CD4-positive, alpha-beta memory T cell (primary cell): ENCODE measurements at places on chromosomes 5 and 9.

- no peak for DNase-seq
Measured at GRCh38 chr5:157535042-157535865, 40.3 kb downstream of the ADAM19 start.

DNA sequence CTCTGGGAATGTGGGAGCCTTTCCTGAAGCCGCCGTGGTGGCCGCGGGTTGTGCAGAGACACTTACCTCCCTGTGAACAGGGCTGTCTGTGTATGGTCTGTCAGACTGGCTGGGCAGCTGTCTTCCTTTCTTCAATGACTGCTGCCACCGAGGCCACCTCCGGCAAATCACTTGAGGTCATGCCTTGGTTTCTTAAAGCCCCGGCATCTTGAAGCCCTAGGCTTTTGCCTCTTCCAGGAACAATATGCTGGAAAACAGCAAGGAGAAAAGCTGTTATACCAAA lies 79.5 kb upstream of the ZSWIM6 start:
- DNase-seq = no peak

GRCh38 chr9:134287591-134288491 lies 38.4 kb upstream of the RXRA start:
- no peak for DNase-seq

- no peak for DNase-seq
Measured at GRCh38 chr5:87210076-87210475, 57.6 kb upstream of the RASA1 start.

GRCh38 chr9:6667633-6668280 lies 22.2 kb upstream of the GLDC start:
- DNase-seq = no peak

GRCh38 chr9:100459963-100460362 lies 13.0 kb upstream of the TMEFF1 start:
- no peak for DNase-seq

DNA sequence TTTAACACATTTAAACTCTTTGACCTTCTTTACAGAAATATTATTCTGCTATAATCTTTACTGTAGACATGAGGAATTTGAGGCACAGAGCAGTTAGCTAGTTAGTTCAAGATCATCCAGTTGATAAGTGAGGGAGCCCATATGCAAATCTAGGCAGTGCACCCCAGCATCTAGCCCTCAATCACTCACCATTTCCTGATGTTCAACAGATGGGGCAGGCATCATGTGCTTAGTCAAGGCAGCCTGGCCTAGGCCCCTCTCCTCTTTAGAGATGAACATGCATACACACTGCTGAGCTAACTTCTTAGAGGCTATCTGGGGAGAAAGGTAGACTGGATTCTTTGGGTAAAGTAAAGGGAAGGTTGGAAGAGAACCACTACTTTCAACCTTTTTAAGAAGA lies 206.8 kb upstream of the SLC24A2 start:
- no peak for DNase-seq

DNA sequence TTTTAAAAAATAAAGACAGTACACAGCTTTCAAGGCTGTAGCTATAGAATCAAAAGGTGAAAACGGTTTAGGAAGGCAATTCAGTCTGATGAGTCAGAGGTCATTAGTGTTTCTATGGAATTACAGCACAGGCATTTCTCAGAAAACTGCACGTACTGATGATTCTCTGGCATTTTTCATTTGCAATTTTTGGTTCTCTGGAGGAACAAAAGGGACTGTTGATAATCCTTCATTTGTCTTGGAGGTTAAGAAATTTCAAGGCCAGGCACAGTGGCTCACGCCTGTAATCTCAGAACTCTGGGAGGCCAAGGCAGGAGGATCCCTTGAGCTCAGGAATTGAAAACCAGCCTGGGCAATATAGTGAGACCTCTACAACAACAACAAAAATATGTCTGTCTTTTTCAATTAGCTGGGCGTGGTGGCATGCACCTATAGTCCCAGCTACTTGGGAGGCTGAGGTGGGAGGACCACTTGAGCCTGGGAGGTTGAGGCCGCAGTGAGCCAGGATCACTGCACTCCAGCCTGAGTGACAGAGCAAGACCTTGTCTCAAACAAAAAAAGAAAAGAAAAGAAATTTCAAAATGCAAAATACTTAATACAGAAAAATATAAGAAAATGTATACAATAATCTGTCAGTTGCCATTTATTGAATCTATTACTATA lies 27.3 kb downstream of the NR6A1 start:
- DNase-seq = no peak

GRCh38 chr5:166329149-166329800 lies 1962.2 kb upstream of the WWC1 start:
- no peak for DNase-seq

GRCh38 chr5:96995419-96995818 lies 59.5 kb downstream of the LNPEP start:
- DNase-seq = no peak

- no peak for DNase-seq
Measured at GRCh38 chr9:8613346-8613825, 813.8 kb upstream of the DMAC1 start.

GRCh38 chr5:167489202-167489601 lies 802.2 kb upstream of the WWC1 start:
- DNase-seq = no peak

DNA sequence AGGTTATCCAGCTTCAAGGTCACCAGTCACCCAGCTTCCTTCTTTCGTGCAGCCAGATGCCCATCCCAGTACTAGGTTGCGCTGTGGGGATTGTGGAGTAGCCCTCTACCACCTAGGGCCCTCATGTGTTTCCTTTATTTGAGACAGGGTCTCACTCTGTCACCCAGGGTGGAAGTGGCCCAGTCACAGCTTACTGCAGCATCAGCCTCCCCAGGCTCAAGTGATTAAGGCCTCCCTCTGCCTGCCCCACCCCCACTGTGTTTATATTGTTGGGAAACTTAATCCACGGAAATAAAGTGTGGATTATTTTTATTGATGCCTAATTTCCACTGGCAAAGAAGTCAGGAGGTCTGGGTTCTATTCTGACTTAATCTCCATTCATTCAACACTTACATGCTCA lies 4.3 kb downstream of the IL17B start:
- DNase-seq = no peak

- no peak for DNase-seq
Measured at GRCh38 chr5:172407241-172407691, 47.1 kb downstream of the SH3PXD2B start.

DNA sequence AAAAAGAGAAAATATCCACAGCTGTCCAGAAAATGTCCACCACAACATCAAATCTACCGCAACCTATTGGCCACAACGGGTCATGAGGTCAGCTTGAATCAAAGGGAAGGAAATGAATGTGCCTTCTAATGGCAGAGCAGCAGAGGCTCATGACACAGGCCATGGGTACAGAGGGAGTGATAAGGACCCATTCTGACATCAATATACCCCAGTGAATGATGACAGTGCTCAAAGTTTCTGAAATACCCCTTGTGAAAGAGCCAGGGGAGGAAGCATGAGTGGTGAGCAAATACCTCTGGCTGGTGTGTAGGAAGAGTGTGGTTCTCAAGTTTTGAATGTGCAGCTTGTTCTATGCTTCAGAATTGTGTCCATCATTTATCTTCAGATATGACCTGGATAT lies 348.2 kb downstream of the IRX1 start:
- DNase-seq = no peak

DNA sequence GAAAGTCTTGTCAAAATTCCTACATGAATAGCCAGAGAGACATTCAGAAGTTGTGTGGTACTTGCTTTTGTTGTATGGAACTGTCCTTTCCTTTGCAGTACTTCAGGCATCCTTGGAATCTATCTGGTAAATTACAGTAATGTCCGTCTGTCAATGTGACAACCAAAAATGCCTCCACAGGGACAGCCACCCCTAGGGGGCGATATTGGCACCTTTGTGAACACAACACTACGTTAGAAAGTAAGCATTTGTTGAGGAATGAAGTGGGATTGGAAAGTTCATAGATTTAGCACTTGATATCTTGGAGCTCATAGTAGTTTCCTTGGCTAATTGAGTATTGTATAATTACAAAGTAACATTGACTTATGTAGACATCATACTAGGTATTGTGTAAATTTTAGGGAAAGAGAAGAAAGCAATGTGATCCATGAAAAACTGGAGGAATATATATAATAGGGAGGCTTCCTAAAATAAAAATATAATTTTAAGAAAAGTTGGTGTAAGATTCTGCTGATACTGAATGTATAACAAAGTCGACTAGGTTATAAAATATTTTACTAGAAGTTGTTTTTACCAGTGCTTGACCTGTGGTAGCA lies 32.7 kb downstream of the TMEFF1 start:
- no peak for DNase-seq

DNA sequence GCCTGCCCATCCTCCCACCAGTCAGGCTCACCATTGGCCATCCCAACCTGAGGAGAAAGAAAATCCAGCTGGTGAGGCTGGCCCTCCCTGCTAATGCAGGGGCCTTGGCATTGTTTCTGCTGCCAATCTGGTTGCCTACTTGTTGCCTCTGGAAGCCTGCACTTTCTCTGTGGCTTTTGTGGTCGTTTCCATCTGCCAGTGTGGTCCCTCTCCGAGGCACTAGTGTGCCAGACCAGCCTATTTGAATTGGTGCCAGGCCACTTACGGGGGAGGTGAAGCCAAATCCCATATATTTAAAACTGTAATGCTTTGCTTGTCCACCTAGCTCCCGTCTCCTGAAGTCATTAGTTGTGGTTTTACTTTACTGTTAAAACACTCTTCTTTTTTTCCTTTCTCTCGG lies 213.4 kb upstream of the ADAMTSL1 start:
- DNase-seq = no peak

DNA sequence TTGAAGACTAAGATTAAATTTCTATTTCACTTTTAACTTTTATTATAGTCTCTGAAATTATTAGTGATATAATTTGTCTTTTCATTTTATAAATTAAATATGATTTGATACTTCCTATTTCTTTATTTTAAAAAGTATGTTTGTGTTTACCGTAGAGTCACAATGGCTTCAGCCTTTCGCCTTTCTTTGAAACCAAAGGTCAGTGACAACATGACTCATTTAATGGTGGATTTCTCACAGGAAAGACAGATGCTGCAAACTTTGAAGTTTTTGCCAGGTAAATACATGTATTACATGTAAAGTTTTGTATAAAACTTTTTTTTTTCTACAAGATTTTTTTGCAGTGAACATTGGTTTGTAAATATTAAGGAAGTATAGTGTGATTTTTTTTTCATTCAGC lies 36.4 kb downstream of the FSD1L start:
- DNase-seq = no peak

- no peak for DNase-seq
Measured at GRCh38 chr5:36756848-36757247, 119.7 kb upstream of the NIPBL start.

GRCh38 chr5:172680921-172681320 lies 39.9 kb downstream of the NEURL1B start:
- no peak for DNase-seq

DNA sequence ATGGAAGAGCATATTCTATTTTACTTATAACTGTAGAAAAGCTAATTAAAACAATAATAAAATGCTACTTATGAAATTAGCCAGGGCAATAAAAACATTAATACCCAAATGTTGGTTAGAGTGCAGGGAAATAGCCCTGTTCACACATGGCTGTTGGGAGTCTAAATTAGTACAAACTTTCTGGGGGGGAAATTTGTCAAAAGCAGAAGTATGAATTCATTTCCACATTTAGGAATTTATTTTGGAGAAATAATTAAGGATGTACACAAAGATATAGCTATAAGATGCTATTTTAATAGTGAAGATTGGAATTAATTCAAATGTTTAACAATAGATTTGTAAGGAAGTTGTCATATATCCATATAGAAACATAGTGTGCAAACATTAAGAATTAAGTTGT lies 190.5 kb downstream of the SEC61B start:
- no peak for DNase-seq

DNA sequence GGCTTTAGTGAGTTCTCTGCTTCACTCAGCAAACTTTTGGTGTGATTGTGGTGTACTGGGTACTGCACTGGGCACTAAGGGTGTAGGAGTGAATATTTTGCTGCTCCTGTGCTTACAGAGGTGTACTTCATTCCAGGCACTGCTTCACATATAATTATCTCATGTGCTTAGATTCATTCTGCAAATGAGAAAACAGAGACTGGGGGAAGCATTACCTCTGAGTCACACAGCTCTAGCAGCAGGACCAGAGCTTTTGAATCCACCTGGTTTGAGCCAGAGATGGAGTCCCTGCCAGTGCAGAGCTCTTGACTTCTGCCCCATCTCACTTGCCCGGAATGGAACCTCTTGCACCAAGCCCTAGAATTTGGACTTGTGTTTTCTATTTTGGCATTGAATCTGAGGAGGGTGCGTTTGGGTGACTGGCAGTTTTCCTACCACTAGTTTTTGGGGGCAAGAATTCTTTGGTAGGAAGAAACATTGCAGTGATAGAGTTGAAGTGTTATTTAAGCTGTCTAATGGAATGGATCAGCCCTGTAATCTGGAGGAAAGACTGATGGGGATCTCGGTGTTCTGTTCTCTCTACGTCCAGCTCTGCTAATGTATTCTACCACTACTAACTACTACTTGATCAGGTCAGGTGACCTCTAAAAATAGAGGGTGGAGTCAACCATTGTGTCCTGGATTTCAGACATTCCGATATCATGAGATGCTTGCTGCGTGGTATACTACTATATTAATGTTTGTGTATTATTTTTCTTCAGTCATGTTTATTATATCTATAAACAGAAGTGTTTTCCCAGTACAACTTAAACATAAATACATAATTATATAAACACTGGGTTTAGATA lies 2.5 kb downstream of the ARHGAP26 start:
- DNase-seq = no peak

DNA sequence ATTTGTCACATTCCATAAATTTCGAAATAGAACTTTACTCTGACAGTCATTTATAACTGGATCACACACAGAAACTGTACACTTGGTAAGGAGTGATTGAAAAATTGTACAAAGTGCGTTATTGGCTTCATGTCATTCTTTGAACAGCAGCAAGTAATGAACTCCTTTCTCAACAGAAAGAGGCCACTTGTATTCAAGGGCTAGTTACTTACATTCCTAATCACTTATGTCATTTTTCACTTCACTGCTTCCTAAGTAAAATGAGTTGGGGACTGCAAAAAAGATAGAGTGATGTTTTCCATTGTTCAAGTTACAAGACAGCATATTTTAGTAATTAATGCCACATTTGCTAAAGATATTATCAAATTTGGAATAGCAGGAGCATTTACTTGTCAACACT lies 893.2 kb downstream of the DTWD2 start:
- no peak for DNase-seq

GRCh38 chr9:36833954-36834353 lies 200.1 kb downstream of the PAX5 start:
- no peak for DNase-seq

- DNase-seq = no peak
Measured at GRCh38 chr9:3980212-3980611, 319.7 kb downstream of the GLIS3 start.

- DNase-seq = no peak
Measured at GRCh38 chr5:76038212-76038611, 45.0 kb upstream of the SV2C start.

GRCh38 chr9:135329571-135330306 lies 149.8 kb upstream of the PPP1R26 start:
- DNase-seq = no peak

DNA sequence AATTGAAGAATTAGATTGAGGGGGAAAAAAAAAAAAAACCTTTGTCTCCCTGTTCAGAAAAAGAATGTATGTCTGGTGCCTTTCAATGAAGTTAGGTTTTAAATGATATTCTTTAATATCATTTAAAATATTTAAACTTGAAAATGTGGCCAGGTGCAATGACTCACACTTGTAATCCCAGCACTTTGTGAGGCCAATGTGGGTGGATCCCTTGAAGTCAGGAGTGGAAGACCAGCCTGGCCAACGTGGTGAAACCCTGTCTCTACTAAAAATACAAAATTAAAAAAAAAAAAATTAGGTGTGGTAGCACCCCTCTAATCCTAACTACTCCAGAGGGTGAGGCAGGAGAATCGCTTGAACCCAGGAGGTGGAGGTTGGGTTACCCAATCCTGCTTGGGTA lies 111.1 kb upstream of the RASA1 start:
- DNase-seq = no peak
